ENCODE measurements at places on chromosomes 5 and 9. TPM values are rescaled to one million over a fixed set of nuclear protein-coding genes. Genes with fewer than 3 reads are reported as not detected.
A peak's percentile ranks its signal among the peaks of the same experiment; 100 is the strongest.

GRCh38 chr5:150131978-150132694 is 23.5 kb downstream of the PDGFRB start:
- DNase-seq: no peak

DNA sequence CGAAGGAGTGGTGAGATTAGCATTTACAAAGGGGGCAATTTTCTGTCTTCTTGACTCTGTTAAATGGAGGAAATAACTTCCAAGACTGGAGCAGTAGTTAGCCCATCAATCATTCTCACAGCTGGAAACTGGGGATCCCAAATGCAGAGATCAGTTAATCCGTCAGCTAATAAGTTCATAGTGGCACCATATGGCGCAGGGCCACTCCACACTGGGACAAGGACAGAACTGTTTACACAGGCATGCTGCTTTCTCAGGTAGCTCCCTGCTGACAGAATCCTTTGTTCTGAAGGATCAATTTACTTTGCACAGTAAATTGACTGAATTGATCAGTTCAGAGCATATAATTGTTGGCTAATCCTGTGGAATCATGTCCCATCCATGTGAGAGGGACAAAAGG is 395.7 kb downstream of the TMEM161B start:
- no peak for DNase-seq

The CDX1 gene
- 0.13 TPM for polyA plus RNA-seq

DNA sequence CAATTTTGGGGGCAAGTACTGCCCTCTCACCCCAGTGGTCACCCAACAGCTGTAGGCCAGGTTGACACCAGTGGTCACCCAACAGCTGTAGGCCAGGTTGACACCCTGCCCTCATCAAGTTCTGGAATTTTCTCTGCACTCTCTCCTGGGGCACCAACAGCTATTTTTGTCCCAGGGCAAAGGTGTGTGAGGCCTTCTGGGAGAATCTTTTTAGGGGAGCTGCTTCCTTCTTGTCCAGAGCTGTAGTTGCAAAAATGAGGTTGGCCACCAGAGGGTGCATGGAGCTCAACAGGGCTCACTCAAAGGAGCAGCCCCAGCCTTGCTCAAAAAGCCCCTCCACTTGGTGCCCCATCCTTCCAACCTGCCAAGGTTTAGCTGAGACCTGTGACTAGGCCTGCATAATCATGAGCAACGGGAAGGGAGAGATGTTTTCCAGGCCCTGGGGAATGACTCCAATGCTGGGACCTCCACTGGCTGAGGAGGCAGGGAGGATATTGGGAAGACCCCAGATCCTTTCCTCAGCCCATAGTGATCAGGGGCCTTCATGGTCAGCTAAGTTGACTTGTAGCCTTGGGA is 10.6 kb upstream of the P4HA2 start:
- DNase-seq: no peak

- DNase-seq: no peak
These were observed 319.3 kb upstream of the RPS23 start for GRCh38 chr5:82597437-82597836.

GRCh38 chr9:32968101-32969011 is 33.1 kb downstream of the APTX start:
- peak; percentile 16 for DNase-seq
